ENCODE measurements at places on chromosomes 2 and 18. TPM values are rescaled to one million over a fixed set of nuclear protein-coding genes. Genes with fewer than 3 reads are reported as not detected.

The R3HDM1 gene
- 22.1 TPM for total RNA-seq

The PHLPP1 gene
- total RNA-seq = 12.6 TPM

DNA sequence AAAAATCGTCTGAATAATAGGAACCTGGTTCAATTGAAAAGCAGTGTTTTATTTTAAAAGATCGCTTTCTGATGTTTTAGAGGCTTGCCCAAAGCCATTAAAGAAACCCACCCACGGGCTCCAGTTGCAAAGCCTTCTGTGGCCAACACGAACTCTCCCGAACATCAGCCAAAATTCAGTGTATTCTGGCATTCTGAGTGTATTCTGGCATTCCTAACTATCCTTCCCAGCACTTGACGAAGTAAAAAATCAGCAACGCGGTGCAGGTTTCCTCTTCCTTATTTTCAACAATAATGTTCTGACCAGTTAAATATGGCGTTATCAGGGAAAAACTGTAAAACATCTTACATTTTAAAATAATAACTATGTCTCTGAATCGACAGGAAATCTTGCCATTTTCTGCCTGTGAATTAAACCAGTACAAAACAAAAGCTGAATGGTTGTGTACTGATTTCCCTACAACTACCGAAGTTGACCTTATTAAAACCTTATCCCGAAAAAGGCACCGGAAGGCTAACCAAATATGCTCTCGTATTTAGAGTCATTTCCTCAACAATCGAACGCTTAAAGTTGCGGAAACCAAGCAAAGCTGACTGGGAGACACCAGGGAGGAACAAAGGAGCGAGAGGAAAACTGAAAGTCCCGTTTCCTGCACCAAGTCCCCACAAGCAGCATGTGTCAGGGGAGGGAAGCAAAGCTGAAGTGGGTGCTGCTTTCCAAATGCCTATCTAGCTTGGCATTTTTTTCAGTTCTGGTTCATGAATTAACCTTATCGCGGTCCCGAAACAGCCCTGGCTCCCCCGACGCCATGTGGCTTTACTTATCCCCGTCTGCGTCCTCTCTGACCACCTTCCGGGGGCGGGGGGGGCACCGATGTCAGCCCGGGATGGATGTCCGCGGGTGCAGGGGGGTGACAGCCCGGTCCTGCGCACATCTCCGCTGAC, 44.3 kb downstream of the ZNF516 start:
- peak; percentile 61 for DNase-seq

GRCh38 chr18:75378376-75379315, 48.9 kb downstream of the SMIM21 start:
- DNase-seq = no peak

GRCh38 chr2:61421611-61422010, 49.3 kb downstream of the USP34 start:
- DNase-seq = no peak

The SRD5A2 gene
- 1.2 TPM for total RNA-seq

- DNase-seq = peak; percentile 66
Measured at GRCh38 chr2:238513346-238513745, 86.6 kb downstream of the ASB1 start.

- DNase-seq = no peak
Measured at GRCh38 chr2:198544461-198544860, 740.1 kb downstream of the PLCL1 start.

The DSG2 gene
- total RNA-seq = 27.6 TPM

The UGT1A10 gene
- total RNA-seq = not detected

The FAM110C gene
- total RNA-seq = 3.6 TPM

GRCh38 chr18:5464251-5464650, 79.5 kb downstream of the EPB41L3 start:
- DNase-seq = no peak

The CXCR4 gene
- total RNA-seq = 55.1 TPM

The ADGRF3 gene
- total RNA-seq = 0.35 TPM

The UGT1A6 gene
- 2.3 TPM for total RNA-seq

The CGREF1 gene
- total RNA-seq = 0.74 TPM

The CFC1 gene
- not detected for total RNA-seq

DNA sequence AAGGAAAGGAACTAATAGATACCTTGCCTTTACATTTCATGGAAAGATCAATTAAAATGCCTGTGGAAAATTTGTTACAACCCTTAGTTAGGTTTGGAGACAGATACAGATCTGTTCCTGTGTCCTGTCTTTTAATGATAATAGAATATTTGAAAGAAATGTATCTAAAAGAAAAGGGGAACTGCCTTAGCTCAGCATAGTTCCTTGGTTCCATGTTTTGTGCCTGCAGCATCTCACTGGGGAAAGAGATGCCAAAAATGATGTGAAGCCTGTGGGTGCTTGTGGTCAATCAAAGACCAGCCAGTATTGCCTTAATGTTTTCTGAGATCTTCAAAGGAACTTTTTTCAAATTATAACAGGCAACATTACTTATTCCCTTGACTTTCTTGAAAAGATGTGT, 147.6 kb downstream of the ADCYAP1 start:
- DNase-seq = no peak

GRCh38 chr2:69890881-69891280, 2.9 kb upstream of the SNRNP27 start:
- DNase-seq = no peak

GRCh38 chr2:70123051-70123828, 36.0 kb downstream of the PCBP1 start:
- no peak for DNase-seq

The REG3G gene
- not detected for total RNA-seq

- no peak for DNase-seq
Measured at GRCh38 chr18:57081899-57082298, 65.0 kb upstream of the BOD1L2 start.

The INSIG2 gene
- total RNA-seq = 25.6 TPM

The SLC8A1 gene
- 58.5 TPM for total RNA-seq

DNA sequence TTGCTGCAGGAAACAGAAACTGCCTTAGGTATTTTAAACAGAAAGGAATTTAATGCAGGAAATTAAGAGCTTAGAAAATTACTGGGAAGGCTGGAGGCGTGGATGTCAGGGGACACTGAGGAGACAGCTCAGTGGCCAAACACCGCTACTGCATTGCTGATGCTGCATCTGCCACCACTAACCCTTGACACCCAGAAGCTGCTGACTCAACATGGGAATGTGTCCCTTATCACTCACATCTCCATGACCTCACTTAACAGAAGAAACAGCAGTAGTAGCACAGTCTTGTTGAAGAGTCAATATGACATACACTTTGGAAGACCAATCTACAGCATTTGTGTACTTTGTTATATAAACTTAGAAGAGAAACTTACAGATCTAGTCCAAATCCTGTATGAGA, 906.1 kb downstream of the SLC4A3 start:
- DNase-seq = no peak

GRCh38 chr2:105954891-105955290, 210.2 kb downstream of the NCK2 start:
- no peak for DNase-seq

DNA sequence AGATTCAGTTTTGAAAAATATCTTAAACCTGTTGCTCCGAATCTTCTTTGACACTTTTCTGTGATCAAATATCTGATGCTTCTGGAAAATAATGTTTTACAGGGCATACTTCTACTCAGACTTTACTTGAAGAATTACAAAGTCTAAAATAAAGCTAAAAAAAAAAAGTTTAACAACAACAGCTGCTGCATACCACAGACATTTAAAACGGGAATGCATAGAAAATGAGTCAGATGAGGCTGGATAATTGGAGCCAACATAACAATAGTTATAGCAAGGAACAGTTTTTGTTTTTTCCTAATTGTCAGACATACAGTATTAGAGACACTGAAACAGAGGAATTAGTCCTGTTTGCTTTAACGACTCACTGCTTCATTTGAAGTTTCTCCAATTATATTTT, 1090.2 kb downstream of the SUCLG1 start:
- DNase-seq = no peak

- DNase-seq = no peak
Measured at GRCh38 chr2:124450481-124450880, 425.4 kb downstream of the CNTNAP5 start.

The VWC2L gene
- not detected for total RNA-seq

GRCh38 chr18:3454365-3455089, 4.6 kb downstream of the TGIF1 start:
- DNase-seq = no peak

DNA sequence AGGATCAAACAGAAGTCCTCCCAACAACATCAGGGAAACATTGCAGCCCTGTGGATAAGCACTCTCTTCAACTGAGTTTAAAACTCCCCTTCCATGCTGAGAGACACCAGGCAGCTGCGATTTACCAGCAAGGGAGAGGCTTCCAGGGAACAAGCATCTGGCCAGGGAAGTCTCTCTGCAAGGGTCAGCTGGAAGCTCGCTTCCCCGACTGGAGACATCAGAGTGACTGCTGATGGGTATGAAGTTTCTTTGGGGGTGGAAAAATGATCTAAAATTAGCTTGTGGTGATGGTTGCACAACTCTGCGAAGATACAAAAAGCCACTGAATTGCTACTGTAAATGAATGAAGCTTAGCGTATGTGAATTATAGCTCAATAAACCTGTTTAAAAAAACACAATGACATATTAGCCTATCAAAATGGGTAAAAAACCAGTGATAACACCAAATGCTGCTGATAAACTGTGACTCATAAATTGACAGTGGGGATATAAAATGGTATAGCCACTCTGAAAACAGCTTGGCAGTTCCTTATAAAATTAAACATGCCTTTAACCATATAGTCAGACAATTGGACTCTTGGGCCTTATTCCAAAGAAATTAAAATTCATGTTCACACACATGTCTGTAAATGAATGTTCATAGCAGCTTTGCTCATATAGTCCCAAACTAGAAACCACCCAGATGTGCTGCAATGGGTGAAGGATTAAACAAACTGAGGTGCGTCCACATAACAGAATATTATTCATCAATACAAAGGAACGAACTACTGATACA, 1082.0 kb downstream of the SOCS6 start:
- no peak for DNase-seq

DNA sequence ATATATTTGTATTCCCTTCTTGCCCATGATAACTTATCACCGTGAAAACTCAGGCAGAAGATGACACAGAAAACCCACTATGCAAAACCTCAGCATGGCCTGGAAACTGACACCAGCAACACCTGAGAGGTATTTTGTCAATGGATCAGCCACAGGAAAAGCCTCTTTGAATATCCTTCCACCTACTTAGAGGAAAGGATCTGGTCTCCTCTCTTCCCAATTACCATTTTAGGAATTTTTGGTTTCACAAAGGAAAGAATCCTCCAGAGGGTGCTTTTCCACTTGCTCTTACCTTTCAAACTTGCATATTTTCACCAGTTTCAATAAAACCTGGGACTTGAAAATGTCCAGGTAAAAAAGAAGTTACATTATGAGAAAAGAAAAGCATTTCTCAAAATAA, 20.0 kb upstream of the MEIS1 start:
- DNase-seq = no peak

GRCh38 chr2:36564377-36564930, 33.5 kb downstream of the FEZ2 start:
- DNase-seq = no peak

The SH3RF3 gene
- 5.7 TPM for total RNA-seq

The IL36G gene
- not detected for total RNA-seq

GRCh38 chr2:234826681-234827080, 125.1 kb upstream of the SH3BP4 start:
- DNase-seq = no peak

GRCh38 chr18:76263046-76264005, 231.7 kb downstream of the ZNF516 start:
- no peak for DNase-seq

- no peak for DNase-seq
Measured at GRCh38 chr2:75579186-75579585, 18.4 kb upstream of the EVA1A start.

The APLF gene
- 5.8 TPM for total RNA-seq

GRCh38 chr2:68658266-68658665, 14.9 kb downstream of the PROKR1 start:
- DNase-seq = no peak

DNA sequence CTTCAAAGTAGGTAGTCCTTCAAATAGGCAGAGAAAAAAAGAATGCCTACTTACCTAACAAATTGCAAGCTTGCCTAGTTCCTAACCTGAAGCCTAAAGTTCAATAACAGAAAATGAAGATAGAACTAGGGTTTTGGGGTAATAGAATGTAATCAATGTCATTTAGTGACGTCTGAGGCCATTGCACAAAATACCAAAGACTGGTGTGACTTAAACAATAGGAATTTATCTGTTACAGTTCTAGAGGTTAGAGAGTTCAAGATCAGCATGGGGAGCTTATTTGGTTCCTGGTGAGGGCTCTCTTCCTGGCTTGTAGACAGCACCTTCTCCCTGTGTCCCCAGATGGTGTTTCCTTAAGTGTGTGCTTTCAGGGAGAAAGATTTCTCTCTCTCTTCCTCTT, 4.7 kb upstream of the NPC1 start:
- DNase-seq = no peak
